Urothelium cell line (cell line): ENCODE measurements at places on chromosomes 3 and 15.
A peak's percentile ranks its signal among the peaks of the same experiment; 100 is the strongest.

- peak; percentile 57 for DNase-seq
Measured at GRCh38 chr3:13215940-13216546, 142.8 kb upstream of the IQSEC1 start.

- no peak for DNase-seq
Measured at GRCh38 chr3:152960684-152961083, 125.8 kb downstream of the P2RY1 start.

DNA sequence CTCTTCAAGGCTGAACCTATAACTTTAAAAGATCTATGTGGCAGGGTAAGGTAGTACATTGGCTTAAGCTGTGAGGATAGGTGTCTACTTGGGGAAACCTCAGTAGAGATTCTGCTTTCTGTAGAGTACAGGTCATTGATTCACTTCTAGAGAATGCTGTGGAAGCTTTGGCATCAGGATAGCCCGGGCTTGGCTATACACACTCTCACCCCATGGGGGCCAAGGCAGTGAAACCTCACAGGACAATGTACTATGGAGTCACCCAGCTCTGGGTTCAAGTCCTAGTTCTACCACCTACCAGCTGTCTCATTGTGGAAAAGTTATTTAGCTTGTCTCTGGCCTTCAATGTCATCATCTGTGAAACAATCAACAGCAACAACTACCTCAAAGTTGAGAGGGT, 9.0 kb downstream of the MTFMT start:
- DNase-seq, result peak; percentile 24

GRCh38 chr3:11411956-11412355, 139.8 kb downstream of the ATG7 start:
- DNase-seq, result no peak

GRCh38 chr3:149462581-149463011, 11.9 kb upstream of the TM4SF4 start:
- no peak for DNase-seq

DNA sequence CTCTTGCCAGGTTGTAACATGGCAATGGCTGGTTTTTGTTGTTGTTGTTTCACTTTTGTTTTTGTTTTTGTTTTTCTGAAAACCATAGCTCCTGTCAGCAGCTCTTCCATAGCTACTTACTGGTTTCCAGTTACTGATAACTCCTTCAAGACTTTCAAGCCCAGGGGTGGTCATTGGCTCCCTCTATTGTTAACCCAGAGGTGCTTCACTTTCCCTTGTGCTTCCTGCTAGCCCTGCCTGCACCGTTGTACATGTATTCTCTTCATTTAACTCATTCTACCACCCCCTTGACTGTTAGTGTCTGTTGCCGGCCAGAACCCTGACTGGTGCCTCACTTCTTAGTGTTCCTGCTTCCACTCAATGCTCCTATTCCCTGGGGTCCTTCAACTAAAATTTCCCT, 4.2 kb upstream of the TRAT1 start:
- DNase-seq, result peak; percentile 33

GRCh38 chr3:185103359-185104127, 49.3 kb downstream of the C3orf70 start:
- DNase-seq, result no peak

- DNase-seq, result no peak
Measured at GRCh38 chr3:23919628-23920027, 2.7 kb downstream of the RPL15 start.

DNA sequence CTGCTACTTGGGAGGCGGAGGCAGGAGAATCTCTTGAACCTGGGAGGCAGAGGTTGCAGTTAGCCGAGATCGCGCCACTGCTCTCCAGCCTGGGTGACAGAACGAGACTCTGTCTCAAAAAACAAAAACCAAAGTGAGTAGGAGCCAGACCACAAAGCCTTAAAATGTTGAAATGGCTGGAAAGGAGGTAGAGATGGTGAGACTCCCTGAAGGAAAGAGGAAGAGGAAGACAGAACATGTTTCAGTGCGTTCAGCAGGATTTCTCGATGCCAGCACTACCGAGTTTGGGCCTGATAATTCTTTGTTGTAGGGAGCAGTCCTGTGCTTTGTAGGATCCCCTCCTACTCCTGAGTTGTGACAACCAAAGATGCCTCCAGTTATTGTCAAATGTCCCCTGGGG, 189.9 kb downstream of the AKAP13 start:
- DNase-seq, result no peak

DNA sequence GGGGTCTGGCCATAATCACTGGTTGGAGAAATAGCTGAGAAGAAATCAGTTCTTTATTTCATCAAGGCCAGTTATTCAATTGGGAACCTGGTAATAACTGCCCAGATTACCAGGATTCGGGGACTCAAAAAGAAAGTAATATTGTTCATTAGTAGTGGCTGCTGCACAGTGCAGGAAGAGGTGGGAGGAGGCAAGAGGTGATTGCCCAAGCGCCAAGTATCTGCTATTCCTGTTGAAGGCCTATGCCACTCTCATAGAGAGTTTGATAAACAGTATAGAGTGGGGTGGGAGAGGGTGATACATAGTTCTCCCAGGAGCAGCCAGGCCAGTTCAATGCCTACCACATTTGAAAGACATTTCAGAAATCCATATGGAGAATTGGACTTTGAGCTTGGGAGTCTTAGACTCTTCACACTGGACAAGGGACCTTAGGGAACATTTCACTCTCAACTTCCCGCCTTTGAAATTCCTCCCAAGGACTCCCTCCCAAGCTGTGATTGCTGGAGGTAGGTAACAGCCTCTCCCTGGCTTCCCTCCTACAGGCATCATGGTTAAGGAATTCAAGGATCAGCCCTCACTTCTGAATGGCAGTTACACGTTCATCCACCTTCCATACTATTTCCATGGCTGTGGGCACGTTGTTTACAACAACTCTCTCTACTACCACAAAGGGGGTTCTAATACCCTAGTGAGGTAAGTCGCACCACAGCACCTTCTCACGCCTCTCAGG, 59.8 kb downstream of the GLDN start:
- no peak for DNase-seq

DNA sequence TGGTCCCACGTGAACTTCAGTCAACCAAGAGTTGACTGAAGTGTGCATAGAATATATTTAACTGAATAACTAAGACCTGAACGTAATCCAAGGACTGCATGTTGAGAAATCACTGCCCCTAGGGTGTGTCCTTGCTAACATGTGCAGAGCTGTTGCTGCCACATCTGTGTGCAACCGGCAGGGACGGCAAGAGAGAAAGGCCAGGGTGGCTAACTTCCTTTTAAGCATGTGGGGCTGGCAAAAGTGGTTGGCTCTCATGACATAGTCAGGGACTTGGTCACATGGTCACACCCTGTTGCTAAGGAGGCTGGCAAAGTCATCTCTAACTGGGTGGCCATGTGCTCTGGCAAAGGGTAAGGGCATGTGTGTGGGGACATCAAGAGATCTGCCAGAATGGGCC, 52.4 kb downstream of the GASK1A start:
- DNase-seq, result no peak

DNA sequence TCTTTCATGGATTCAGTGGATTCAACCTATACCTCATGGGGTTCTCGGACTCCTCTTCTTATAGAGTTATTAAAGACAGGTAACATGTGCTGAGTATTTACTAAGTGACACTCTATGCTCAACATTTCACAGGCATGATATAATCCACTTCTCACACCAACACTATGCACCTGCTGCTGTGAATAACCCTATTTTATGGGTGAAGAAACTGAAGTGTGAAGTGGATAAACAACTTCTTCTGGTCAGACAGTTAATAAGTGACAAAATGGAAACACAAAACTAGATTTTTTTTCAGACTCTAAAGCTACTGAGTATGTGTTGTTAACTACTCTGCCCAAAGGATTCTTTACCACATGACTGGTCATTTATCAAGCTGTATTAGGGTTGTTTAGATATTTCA, 403.5 kb downstream of the DIPK2A start:
- no peak for DNase-seq

DNA sequence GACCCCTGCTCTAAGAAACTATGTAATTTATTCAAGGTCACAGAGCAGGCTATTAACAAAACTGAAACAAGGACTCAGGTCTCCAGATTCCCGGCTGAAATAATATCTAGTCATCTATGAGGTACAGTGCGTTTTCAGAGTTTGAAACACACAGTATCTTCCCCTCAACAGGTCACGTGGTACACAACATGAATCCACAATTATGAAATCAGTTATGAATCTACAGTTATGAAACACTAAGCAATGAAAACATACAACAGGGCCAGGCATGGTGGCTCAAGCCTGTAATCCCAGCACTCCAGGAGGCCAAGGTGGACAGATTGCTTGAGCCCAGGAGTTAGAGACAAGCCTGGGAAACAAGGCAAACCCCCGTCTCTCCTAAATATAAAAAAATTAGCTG, 72.7 kb downstream of the FSIP1 start:
- no peak for DNase-seq

DNA sequence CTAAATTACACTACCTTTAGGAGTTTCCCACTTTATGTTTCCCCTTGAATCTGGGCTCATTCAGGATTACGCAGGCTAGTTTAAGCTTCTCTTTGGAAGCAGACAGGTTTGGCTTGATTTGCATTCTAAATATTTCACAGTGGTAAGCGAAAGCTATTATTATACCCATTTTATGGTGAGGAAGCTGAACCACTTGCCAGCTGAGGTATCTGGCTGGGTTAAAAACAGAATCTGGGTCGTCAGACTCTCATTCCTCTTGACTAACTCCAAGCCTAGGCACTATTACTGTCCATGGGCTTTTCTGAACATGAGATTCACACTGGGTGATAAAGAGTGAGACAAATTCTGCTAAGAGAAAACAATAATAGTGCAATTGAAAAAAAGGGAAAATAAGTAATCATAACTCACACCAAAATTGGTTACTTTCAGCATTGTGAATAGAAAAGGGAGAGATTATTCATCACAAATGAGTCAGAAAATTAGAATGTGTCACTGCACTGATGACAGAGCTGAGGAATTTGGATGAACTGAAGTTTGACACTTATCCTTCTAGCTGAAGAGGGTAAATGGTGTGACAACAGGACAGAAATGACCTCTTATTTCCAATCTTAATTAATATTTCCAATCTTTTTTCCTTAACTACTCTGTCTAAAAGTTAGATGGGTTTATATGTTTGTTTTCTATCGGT, 211.3 kb downstream of the TIGIT start:
- peak; percentile 29 for DNase-seq

GRCh38 chr15:54594115-54594514, 602.6 kb downstream of the RSL24D1 start:
- DNase-seq, result no peak

DNA sequence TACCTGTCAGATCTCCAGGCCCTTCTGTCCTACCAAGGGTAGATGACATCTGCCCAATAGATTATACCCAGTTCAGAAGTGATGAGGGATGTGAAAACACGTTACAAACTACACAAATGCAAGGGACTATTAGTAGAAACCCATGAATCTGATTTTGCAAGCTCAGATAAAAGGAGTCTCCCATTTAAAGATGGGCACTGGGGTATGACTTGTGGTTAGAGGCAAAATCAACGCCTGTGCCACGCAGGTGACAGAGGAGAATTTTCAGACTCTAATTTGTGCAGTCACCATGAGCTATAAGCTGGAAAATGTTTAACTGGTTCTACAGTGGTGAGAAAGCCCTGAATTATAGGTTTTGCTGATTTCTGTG, 184.4 kb upstream of the LPP start:
- DNase-seq, result no peak

DNA sequence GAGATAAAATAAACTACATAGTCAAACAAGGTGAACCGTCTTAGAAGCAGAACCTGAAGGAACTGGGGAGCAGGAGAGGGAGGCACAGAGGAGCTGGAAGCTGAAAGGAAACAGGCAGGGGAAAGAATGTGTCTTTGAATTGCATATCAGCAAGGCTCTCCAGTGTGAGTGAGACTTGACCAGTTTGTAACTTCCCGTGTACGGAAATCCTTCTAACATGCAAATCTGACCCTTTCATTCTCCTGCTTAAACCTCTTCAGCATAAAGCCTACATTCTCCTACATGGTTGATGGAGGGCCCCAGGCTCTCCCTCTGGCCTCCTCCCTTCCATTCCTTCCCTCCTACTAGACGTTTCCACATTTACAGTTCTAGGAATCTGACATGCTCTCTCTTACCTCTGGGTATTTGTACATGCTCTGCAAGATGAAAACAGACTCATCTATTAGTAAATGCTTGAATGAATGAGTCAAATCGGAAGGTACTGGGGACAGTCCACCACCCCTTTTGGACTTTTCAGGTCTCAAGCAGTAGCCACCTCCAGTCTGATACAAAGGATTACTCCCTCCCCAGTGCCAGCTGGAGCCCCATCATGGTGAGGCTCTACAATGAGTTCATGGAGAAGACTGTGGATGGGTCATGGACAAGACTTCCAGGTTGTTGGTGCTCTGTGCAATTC, 6.1 kb upstream of the SLC25A38 start:
- no peak for DNase-seq

DNA sequence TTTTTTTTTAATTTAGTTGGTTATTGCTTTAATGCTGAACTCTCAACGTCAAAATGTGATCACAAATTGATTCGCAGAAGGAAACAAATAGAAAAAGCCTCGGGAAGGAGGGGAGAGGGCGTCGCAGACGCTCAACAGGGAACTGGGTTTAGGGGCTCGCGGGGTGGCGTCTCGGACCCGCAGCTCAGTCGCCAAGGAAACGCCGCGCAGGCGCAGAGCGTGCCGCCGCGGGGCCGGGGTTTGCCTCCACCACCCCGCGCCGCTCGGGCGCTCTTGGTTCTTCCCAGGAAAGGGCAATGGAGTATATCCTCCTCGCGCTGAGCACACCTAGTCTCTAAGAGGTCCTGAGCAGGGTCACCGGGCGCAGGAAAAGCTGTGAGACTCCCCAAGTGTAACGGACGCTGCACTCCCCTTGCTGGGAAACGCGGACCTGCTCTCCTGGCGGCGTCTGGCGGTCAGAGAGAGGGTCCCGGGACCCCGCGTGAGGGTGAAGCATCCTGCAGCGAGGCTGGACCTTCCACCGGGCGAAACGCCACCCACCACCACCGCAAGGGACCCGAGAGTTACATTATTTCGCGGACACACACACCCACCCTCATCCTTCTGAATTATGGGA, 753 bp downstream of the PLCH1 start:
- peak; percentile 85 for DNase-seq
